ENCODE measurements at places on chromosomes 2 and 18.

DNA sequence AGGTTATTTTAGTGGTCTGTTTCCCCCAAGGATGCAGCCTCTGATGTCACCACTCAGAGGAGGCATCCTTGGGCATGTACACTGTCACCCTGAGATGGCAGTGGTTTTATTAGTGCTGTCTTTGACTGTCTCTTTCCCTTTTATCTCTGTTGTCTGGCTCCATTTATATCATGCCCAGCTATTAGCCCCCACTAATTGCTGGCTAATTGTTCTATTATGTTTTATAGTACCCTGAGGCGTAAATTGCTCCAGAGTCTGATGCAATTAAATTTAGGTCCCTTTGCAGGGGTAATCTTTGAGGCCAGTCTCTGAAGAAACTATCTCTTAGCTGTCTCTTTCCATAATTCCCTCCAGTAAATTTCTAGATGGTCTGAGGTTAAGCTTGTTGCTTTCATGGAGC is 301.0 kb upstream of the KLHL29 start:
- no peak for DNase-seq

DNA sequence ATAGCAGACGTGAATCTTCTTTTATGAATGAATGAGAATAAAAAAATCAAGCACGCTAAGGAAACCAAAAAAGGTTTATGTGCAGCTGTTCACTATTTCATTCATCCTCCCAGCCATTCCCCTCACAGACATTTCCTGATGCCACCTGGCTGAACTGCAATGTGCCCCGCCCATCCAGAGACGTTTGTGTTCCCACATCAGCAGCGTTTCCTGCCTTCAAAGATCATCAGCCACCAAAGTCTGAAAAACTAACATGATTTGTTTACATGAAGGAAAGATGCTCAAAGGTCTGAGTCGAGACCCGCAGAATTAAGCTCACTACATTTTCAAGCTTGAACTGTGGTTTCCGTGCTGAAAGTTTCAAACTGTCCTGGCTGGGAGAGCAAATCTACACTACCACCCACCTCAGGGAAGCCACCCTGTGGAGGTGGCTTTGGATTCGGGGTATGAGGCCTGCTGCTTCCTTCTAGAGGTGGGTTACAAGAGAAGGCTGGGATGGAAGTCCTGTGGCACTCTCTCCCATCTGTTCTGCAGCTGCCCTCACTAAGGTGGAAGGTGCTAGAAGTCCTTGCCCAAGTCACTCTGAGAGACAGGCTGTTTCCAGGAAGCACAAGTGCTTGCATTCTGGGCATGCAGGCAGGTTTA is 201.3 kb upstream of the OSR1 start:
- no peak for DNase-seq

DNA sequence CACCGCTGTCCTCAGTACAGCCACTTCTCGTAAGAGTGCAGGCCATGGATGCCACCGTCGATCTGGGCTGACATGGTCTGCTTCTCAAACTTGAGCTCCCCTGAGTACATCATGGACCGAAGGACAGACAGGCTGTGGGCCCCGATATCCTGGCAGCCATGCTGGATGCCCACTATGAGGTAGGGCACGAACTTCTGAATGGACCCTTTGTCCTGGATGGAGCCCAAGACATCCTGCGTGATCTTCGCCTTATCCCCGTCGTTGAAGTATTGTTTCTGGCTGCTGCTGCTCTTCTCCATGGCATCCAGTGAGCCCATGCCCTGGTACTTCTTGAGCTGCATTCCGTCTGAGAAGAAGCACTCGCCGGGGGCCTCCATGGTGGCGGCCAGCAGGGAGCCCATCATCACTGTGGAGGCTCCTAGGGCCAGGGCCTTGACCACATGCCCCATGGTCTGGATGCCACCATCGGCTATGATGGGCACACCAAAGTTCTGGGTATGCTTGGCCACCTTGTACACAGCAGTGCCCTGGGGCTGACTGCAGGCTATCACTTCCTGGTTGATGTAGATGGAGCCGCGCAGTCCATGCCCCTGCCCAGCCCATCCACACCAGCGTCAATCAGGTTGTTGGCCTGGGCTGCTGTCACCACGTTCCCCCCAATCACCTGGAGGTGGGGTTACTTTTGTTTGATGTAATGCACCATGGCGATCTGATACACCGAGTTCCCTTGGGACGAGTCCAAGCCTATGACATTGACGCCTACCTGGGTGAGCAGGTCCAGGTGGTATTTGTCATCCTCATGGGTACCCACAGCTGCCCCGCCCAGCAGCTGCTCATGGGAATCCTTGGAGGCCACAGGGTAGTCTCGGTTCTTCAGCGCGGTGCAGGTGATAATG is 21.8 kb downstream of the CFLAR start:
- no peak for DNase-seq

- DNase-seq = no peak
Observed at GRCh38 chr2:219959471-219959870, 332.0 kb downstream of the SLC4A3 start.

- DNase-seq = no peak
Observed at GRCh38 chr18:59661891-59662701, 35.1 kb downstream of the CCBE1 start.

GRCh38 chr2:236352761-236353593 is 88.8 kb upstream of the ASB18 start:
- no peak for DNase-seq

- DNase-seq = no peak
Observed at GRCh38 chr2:222745836-222746559, 74.5 kb downstream of the MOGAT1 start.

DNA sequence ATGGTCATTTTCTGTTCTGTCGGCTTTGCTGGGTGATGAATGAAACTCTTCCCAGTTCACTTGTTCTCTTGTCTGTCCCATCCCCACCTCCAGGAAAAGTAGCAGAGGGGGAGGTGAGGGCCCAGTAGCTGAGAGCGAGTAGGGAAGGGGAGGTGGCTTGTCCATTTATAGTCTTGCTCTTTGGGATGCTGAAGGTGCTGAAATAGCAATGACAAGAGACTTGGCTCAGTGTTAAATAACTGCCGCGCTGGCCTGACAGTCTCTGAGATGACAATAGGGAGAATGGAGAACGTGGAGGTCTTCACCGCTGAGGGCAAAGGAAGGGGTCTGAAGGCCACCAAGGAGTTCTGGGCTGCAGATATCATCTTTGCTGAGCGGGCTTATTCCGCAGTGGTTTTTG is at the start of gene SMYD1:
TSS of gene SMYD1 (plus strand) at position 228 of the 400 bp plus-strand sequence. CDS start at position 268, 40 bp downstream.
- DNase-seq = no peak

- no peak for DNase-seq
Observed at GRCh38 chr2:181189951-181190350, 209.5 kb downstream of the UBE2E3 start.

- DNase-seq = no peak
Observed at GRCh38 chr18:23718243-23718720, 29.0 kb downstream of the LAMA3 start.

GRCh38 chr2:225041851-225042799 is at the start of gene DOCK10:
Gene DOCK10, minus strand, starts transcription at chr2:225042468. Its CDS starts 94 bp downstream, at chr2:225042374.
- DNase-seq = no peak

- peak; percentile 28 for DNase-seq
Observed at GRCh38 chr2:24083567-24084385, 858 bp downstream of the TP53I3 start.

GRCh38 chr18:32910694-32911296 is 138.0 kb upstream of the KLHL14 start:
- no peak for DNase-seq

DNA sequence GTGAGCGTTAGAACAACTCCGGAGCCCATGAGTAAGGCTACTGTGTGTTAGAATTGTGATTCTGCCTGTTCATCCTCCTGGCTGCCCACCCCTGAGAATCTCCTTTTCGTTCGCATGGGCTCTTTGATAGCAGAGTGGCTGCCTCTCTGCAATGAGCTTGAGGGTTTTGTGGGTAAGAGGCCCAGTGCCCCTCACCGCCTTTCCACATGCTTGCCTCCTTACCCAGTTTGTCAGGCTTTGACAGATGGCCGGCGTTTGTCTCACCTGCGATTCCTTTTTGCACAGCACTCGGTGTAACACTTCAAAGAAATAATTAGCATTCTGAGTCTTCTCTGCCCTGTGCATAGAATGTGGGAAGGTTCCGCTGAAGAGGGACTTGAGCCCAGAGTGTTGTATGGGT is 138.0 kb downstream of the RHBDD1 start:
- DNase-seq = no peak

- no peak for DNase-seq
Observed at GRCh38 chr2:1736045-1736444, 8.3 kb downstream of the PXDN start.

GRCh38 chr18:2180586-2180985 is 390.7 kb downstream of the METTL4 start:
- no peak for DNase-seq

GRCh38 chr2:232367591-232368233 is 10.8 kb upstream of the ALPP start:
- no peak for DNase-seq

GRCh38 chr2:149561309-149561926 is 26.2 kb downstream of the MMADHC start:
- no peak for DNase-seq

- DNase-seq = no peak
Observed at GRCh38 chr18:10006311-10006893, 92.6 kb downstream of the VAPA start.

DNA sequence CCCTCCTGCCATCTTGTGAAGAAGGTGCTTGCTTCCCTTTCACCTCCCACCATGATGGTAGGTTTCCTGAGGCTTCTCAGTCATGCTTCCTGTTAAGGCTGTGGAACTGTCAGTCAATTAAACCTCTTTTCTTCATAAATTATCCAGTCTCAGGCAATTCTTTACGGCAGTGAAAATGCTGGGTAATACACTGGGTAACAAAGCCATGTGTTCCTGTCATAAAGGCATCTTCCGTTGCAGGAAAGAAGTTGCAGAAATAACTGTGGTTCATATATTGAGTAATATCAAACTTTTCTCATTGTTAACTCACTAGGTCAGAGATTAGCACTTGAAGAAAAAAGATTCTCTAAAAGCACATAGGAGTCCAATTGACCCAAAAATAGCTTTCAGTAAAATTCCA is 163.9 kb upstream of the HNMT start:
- DNase-seq = no peak

DNA sequence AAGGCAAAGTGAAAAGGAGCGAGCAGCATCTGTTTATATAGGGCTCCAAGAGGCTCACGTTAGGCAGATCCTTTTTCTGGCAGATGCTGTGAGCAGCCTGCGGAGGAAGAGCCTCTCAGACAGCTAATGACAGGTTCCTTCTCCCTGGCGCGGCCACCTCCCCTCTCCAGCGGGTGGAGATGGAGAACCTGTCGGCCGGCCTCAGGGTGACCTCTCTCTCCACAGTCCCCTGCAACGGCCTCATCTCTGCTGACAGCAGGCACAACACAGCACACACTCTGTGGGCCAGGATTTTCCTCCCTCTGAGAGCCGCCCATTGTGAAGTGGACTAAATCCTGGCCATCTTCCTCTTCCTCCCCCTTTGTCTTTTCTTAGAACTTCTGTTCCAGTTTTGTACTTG is 119.8 kb downstream of the PRKCE start:
- no peak for DNase-seq

DNA sequence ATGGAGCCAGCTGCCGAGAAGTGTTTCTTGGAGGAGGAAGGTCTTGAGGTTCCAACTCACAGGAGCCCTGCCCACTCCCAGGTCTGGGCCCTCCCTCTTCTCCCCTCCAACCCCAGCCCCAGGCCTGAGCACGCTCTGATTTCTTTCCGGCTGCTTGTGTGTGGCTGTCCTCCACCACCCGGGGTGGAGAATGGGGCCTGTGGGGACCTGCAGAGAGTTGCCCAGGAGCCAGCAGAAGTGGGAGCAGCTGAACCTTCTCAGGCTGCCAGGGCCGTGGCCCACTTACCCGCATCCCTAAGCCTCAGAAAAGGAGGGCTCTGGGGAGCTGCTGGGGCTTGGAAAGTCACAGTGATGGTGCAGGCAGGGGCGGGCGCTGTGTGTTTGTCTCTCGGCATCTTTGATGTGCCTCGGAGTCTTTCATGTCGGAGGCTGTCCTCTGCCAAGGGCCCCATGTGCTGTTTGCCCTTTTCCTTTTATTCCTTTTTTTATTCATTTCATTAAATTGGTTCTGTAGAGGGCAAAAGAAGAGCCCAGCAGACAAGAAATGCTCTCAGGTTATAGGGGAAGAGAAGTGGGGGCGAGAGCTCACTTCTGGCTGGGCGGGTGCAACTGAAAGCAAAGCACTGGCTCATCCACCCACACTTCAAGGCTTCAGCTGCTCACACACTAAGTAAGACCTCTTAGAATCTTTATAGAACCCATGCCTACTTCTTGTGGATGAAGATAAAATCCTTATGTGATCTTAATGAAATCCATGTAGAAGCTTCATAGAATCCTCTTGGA is 52.5 kb downstream of the SDC1 start:
- DNase-seq = no peak

DNA sequence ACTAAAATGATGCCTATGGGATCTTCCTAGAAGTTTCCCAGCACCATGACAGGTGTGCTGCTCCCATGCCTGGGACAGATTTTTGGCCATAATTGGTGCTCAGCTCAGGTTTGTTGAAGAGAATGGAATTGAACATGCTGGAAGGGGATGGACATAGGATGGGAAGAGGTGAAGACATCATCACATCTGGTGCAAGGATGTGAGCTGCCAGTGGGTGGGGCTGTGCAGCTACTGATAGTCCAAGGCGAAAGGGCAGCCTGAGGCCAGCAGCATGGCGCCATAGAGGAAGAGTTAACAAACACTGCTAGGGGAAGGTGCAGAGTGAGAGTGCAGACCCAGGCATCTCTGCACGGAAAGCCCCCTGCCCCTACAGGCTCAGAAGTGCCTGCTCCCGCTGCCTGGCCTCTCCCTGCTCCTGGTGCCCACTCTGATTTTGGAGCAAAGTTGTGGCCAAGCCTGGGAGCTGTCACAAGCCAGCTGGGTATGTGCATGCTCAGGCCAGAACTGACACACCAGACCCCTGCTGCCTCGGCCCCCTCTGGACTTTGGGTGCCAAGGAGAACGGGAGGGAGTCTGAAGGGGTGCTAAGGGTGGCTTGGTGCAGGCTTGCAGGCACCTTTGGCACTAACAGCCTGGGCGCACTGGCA is 178.6 kb downstream of the ZBTB7C start:
- DNase-seq = no peak

- no peak for DNase-seq
Observed at GRCh38 chr2:24793761-24794435, 673 bp downstream of the CENPO start.

GRCh38 chr2:74093840-74094239 is 53.9 kb downstream of the BOLA3 start:
- no peak for DNase-seq

- DNase-seq = no peak
Observed at GRCh38 chr2:75517547-75518230, 43.0 kb downstream of the EVA1A start.

DNA sequence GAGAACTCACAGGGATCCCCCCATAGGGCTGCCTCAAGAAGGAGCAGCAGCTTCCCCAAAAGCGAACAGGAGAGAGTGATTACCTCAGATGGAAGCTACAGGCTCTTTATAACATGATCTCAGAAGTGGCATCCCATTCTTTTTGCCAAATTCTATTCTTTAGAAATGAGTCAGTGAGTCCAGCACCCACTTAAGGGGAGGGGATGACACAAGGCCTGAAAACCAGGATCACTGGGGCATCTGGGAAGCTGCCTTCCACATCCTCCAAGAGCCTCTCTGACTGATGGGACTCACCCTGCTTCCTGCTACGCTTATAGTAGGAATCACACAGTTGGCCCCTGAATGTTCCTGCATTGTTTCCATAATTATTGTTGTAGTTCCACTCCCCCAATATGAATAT is 96.5 kb downstream of the MAPK4 start:
- DNase-seq = no peak

GRCh38 chr2:26904839-26905238 is 56.9 kb downstream of the DPYSL5 start:
- no peak for DNase-seq
